Neural crest cell (in vitro differentiated cells): ENCODE measurements at places on chromosomes 4 and X. TPM values are rescaled to one million over a fixed set of nuclear protein-coding genes. Genes with fewer than 3 reads are reported as not detected.

GABRG1 gene
- not detected in 2 replicates for total RNA-seq

PF4V1 gene
- not detected in 2 replicates for total RNA-seq

PRAF2 gene
- total RNA-seq = 30.2 and 33.7 TPM in 2 replicates

VSIG1 gene
- total RNA-seq = not detected in 2 replicates

NMU gene
- 10.3 and 12.8 TPM in 2 replicates for total RNA-seq

NEXMIF gene
- 1.9 and 2.2 TPM in 2 replicates for total RNA-seq

ASB9 gene
- total RNA-seq = 0.28 TPM in 1 of 2 replicates, not detected in the other

SLC30A9 gene
- 68.0 and 71.5 TPM in 2 replicates for total RNA-seq

NAT8L gene
- total RNA-seq = 18.8 and 19.5 TPM in 2 replicates

UGT8 gene
- 5.9 and 6.3 TPM in 2 replicates for total RNA-seq

PPBP gene
- not detected in 2 replicates for total RNA-seq

SYP gene
- 10.2 and 10.8 TPM in 2 replicates for total RNA-seq

RNF150 gene
- 21.0 and 23.3 TPM in 2 replicates for total RNA-seq

PRSS12 gene
- 1.1 and 1.7 TPM in 2 replicates for total RNA-seq

AKAP14 gene
- total RNA-seq = not detected in 2 replicates

GAGE12H gene
- total RNA-seq = not detected in 2 replicates
